ENCODE measurements at places on chromosomes 1 and 21.

DNA sequence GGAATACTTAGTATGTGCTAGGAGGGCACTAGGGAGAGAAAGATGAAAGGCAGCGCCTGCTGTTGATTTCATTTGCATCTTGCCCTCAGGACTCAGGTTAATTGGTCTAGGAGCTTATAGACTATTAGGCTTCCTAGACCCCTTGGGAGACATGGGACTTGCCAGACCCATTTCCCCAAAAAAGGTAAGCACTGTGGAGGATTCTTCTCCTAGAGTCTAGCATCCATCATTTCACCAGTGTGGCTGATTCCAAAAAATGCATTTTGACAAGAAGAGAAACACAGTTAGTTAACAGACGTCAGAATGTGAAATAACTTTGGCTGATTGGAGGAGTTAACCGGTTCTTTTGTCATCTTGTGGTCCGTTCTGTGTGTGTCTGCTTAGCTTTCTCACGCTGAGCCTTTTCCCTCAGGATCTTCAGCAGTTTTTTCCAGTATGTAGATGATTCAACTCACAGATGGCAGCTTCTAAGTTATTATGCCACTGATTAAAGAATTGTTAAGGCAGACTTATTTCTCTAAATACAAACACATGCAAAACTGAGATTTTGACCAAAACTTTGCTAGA, 108.8 kb downstream of the KIF26B start:
- no peak for DNase-seq

DNA sequence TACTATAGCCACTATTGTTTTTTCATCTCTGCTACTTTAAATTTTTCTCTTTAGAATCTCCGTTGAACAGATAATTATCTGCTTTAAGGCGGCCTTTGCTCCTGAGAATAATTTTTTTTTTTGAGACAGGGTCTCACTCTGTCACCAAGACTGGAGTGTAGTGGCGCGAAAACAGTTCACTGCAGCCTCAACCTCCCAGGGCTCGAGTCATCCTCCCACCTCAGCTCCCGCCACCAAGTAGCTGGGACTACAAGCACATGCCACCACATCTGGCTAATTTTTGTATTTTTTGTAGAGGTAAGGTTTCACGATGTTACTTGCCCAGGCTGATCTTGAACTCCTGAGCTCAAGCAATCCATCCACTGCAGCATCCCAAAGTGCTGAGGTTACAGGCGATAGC, 28.6 kb downstream of the TRIT1 start:
- DNase-seq, result no peak

DNA sequence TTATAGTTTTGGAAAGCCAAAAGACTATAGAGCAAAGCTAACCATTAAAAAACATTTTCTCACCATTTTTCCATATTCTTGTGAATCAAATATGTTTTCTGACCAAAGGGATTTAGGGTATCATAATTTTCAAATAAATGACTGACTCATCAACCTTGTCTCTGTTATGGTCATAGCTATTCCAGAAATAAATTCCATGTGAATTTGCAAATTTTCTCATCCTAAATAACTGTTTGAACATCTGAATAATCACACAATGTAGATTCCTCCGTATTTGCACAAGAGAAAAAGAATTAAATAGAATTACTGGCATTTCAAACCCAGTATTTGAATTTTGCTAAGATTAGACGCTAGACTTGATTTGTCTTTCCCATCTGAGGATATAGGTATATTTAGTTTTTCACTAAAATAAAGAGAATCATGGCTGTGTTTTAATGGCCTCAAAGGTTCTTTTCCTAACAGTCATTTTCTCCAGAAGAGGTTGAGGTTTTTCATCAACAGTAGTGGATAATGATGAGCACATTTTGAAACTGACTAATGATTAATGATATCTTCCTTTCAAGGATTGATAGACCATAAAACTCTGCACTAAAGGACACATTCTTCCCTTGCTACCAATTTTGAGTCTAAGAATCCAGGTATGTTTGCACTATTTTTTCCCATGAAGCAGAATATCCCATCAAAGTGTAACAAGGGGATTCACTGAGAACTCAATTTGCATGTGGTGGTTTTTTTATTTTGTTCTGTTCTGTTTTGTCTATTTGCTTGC, 9.5 kb upstream of the DUSP23 start:
- DNase-seq, result no peak

- no peak for DNase-seq
Measured at GRCh38 chr1:246748867-246749266, 24.7 kb downstream of the SCCPDH start.

Measured in dermis microvascular lymphatic vessel endothelial cell (primary cell).